ENCODE measurements at places on chromosomes 5 and 9.

DNA sequence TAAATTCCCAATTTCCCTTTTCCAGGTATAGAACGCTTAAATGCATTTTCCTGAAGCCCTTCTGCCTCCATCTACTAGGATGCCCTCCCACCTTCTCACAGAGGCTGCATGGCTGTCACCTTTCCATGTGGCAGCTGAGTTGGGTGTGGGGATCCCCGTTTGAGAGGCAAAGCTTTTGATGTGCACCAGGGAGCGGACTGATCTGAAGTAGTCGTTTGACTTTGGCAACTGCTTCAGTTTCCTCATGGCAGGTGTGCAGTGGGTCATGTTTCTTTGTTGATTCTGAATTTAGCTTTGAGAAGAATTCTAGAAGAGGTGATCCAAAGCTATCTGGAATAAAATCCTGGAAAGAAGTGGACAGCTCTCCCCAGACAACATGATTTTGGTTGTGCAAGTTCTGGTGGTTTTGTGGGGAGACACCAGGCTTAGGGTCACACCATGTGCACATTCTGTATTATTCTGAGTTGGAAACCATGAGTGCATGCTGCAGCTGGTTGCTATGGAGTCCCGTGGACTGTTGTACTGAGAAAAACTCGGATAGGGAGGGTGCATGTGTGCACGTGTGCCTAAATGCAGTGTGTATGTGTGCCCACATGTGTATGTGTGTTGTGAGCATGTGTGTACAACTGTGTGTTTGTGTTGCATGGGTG is 63.5 kb downstream of the GADD45G start:
- no peak for DNase-seq

DNA sequence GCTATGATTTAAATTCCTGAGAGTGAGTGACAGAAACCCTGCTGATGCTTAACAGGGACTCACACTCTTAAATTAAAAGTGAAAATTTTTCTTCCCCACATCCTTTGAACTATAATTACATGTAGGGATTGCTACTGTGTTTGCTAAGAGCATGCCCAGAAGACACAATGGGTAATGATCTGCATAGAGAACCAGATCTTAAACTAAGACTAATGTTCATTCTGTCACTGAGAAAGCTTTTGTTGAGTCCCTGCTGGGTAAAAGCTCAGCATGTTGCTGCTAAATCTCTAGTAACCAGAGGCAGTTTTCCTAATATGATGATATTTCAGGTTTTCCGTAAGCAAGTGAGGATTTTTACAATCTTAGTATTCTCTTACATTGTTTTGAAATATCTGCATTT is 424.8 kb upstream of the SMC2 start:
- no peak for DNase-seq

DNA sequence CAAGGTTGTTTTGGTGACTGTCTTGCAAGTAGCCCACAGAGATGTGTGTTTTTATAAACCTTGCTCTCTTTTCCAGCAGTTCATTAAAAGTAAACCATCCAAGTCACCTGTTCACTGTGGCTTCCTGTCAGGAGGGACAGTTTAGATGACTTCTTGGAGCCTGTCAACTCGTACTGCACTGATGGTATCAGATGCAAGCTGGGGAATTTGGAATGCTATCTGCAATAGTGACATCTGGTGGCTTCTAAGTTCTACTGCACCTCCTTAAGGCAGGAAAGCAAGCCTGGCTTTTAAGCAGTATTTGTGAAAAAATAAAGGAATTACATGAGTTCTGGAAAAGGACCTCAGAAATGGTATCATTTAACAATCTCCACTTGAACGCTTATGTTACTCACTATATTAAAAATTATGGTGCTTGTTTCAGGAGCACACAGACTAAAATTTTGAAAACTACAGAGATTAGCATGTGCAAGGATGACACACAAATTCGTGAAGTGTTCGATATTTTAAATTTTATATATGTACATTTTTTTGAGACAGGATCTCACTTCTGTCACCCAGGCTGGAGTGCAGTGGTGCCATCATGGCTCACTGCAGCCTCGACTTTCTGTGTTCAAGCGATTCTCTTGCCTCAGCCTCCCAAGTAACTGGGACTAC is 164.0 kb downstream of the TTC39B start:
- no peak for DNase-seq

- DNase-seq: no peak
Observed at GRCh38 chr9:68793605-68794343, 88.7 kb downstream of the PIP5K1B start.

- DNase-seq: no peak
Observed at GRCh38 chr5:52996979-52997378, 7.8 kb downstream of the ITGA2 start.
